ENCODE measurements at places on chromosomes 5 and 9.
A peak's percentile ranks its signal among the peaks of the same experiment; 100 is the strongest.

- no peak for DNase-seq
Measured at GRCh38 chr5:178690208-178690607, 40.3 kb downstream of the ZNF354A start.

- DNase-seq: no peak
Measured at GRCh38 chr5:122882831-122883230, 37.4 kb downstream of the SNX24 start.

GRCh38 chr9:123942542-123942941, 12.6 kb upstream of the DENND1A start:
- DNase-seq: no peak

- DNase-seq: no peak
Measured at GRCh38 chr5:168529374-168530234, 499 bp downstream of the FBLL1 start.

DNA sequence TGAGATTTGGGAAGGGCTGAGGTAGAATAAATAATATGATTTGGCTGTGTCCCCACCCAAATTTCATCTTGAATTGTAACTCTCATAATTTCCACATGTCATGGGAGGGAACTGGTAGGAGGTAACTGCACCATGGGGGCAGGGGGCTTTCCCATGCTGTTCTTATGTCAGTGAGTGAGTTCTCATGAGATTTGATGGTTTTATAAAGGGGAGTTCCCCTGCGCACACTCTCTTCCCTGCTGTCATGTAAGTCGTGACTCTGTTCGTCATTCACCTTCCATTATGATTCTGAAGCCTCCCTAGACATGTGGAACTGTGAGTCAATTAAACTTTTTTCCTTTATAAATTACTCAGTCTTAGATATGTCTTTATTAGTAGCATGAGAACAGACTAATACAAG, 115.5 kb upstream of the STARD4 start:
- DNase-seq: no peak

DNA sequence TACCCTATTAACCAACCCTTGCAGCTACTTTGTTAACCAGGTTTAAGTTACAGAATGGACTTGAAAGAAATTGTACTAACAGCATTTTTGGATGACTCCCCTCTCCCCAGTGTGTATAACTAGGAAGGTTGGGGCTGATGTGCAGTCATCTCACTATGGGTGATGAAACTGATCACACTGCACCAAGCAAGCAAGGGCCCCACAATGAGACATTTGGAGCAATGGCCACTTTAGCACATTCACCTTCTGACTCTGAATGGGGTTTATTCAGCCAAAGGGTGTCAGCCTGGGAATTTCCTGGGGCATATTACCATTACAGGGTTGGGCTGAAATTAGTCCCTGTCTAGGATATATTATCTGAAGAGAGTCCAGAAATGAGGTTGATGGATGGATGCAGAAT, 18.7 kb upstream of the CYFIP2 start:
- DNase-seq: no peak

GRCh38 chr9:126222363-126222834, 104.2 kb upstream of the MVB12B start:
- DNase-seq: no peak

DNA sequence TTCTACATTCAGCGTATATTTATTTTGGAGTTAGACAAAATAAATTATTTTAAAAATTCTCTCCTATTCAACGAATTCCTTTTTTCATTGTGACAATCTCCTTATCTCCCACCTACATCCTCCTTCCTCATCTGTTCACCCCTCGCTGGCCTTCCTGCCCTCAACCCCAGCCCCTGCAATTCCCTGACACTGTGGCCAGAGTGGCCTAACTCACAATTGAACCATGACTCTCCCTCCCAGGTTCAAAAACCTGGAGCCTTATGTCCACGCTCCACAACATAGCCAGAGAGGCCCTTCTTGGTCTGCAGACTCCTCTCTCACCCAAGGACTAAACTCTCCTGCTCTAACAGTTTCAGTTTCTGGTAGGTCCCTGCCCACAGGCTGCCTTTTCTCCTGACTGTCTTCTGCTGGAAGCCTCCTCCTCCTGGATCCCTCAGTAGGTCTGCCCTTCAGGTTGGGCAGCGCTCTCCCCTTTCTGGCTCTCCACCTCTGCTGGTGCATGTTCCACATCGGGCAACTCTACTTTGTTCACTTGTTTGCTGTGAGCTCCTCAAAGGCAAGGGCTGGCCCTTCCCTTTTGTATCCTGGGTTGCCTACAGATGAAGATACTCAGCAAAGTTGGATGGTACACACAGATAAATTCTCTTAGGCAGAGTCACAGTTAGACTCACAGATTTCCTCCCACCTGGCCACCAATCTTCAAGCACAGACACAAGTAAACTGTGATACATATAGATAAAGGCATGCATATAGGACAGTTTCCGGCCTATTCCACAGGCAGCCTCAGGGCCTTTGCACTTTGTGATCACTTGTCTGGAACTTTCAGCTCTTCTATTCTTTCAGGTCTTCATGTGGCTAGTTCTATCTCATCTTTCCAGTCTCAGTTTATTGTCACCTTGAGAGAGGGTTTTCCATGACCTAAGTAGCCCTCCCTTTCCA, 19.8 kb upstream of the MYORG start:
- DNase-seq: no peak

GRCh38 chr5:107593009-107593408, 77.7 kb downstream of the EFNA5 start:
- no peak for DNase-seq

- DNase-seq: no peak
Measured at GRCh38 chr5:37900692-37901091, 60.9 kb upstream of the GDNF start.

DNA sequence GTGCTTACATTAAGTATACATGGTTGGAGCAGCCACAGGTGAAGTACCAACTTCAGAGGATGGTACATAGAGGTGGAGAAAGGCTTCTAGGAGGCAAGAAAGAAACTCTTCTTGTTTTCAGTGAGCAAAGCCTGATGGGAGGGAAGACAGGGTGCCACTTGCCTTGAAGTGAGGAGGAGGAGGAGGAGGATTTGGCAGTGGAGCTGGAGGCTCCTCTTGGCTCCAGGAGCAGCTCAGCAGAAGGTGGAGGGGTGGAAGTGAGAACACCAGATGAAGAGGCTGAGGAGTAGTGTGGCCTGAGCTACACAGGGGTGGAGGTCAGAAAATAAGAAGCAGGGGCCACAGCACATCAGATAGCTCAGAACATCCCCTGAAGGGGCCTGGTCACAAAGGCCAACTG, 91.1 kb upstream of the SHISAL2B start:
- DNase-seq: peak; percentile 30

DNA sequence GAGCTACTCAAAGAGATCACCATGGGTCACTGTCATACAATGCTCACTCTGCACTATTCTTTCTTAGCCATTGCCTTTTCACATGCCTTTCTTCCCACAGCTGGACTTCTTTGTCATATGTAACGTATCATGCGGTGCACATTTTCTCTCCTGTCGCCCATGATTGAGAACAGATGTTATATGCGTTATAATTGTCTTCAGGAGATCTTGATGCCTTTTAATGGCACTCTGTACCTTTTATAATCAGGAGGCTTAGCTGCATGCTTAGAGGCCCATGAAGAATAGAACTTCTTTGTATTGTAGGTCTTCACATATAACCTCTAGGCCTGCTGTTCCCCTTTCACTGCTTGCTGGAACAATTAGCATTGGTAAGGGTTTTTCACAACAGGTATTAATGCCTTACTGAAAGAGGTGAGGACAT, 436.1 kb downstream of the CDH10 start:
- DNase-seq: no peak

DNA sequence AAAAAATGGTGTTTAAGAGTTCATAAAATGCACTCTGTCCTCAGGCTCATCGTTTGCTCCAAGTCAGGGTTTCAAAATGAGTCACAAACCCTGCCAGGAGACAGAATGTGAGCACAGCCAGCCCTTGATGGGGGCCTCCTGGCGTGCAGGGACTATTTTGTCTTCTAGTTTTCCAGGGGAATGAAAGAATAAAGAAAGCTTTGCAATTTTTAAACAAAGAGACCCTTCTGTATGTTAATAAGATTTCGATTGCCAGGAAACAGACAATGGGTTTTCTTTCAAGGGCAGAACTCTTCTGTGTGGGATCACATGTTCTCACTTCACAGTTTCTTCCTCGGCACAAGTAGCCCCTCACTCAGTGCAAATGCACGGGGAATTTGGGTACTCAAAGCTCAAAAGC, 121.4 kb upstream of the C6 start:
- peak; percentile 1 for DNase-seq

- DNase-seq: no peak
Measured at GRCh38 chr5:175317872-175318271, 126.1 kb downstream of the DRD1 start.

DNA sequence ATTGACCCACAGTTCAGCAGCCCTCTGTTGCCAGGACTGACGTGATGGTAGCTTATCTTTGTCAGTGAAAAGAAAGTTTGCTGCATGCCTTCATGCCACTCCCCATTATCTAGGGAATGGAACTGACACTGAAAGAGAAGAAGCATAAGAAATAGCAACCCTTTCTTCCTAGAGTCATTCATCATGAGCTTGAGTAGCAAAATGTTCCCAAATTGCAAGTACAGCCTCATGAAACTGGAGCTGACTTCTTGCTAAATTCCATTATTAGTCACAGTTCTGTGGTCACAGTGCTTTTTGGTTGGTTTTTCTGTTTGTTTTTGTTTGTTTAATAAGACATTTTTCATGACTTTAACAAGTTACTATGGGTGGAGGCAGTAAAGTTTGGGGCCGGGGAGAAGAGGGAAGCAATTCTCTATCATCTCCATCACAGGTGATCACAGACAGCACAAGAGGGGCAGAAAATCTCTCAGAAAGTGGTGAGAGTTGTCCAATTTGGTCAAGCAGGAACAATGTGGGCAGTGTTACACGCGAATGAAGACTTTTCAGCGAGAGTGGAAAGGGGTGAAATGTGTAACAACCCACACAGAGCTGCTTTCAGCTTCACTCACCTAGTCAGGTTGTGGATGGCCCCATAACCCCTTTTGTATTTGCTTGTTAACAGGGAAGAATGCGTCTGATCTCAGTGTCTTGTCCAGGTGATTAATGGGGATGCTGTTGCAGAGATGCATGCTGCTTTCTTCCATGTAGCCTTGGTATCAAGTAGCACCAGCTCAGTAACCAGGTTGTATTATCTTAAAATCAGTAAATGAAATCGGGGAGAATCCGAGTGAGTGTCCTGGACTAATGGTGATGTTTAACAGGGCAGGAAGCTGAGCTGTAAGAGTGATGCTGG, 440.4 kb downstream of the DMRT2 start:
- DNase-seq: no peak

GRCh38 chr9:36725777-36726356, 153.2 kb downstream of the MELK start:
- DNase-seq: no peak

DNA sequence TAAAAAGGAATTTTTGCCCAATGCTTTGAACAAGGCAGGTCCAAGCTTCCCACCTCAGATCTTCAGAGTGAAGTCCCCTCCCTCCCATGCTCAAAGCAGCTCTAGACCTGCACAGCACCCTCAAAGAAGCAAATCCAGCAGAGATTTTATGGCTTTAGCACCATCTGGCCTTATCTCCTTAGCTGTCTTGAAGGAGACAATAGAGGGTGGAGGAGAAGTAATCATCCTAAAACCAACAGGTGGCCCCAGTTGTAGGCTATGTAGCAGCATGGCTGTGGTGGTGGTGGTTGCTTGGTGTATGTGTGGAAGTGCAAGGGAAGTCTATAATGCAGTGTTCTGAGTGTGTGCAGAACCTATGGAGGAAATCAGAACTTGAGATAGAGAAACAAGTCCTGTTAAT, 140.1 kb downstream of the GRIA1 start:
- DNase-seq: no peak

DNA sequence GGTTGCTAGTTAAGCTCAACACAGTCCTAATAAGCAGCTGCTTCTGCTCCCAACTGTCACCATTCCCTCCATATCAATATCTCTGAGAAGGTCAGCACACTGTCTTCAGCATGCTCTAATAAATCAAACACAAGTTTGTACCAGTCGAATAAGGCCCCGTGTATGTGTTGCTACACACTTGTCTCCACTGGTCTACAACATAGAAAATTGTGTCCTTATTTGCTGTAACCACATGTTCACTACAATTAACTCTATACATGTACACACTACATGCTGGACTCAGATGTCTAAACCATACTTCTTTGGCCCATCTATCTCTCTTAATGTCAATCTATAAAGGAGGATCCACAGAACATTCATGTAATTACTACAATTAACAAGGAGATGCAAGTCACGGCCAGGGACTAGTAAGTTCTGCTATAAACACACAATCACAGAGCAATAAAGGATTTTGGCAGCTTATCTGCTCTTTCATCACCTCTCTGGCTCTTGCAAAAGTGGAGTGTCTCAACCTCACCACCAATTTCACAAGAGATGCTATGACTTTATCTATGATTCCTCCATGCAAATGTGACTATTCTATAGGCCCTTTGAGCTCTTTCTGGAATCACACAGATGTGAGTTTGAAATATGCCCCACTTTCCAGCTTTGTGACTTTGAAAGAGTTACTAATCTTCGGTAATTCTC, 143.9 kb downstream of the SEMA5A start:
- no peak for DNase-seq

- no peak for DNase-seq
Measured at GRCh38 chr9:83596899-83597504, 25.9 kb upstream of the IDNK start.

GRCh38 chr9:137482094-137482781, 23.1 kb upstream of the NSMF start:
- DNase-seq: peak; percentile 20

DNA sequence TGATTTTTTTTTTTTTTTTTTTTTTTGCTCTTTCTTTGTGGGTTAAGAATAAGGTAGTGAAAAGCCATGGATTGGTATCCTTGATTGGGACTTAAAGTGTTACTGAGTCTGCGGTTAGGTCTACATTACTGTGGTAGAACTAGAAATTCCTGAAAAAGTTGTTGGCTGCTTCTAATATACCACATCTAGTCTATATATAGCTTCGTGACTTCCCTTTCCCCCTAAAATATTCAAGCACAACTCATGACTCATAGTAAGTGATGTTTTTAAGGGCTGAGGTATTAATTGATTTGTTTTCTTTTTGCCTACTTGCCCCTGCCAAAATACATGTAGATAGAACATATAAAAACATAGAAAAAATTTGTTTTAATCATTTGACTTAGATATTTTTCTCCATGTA, 247.6 kb downstream of the TMEM232 start:
- no peak for DNase-seq

DNA sequence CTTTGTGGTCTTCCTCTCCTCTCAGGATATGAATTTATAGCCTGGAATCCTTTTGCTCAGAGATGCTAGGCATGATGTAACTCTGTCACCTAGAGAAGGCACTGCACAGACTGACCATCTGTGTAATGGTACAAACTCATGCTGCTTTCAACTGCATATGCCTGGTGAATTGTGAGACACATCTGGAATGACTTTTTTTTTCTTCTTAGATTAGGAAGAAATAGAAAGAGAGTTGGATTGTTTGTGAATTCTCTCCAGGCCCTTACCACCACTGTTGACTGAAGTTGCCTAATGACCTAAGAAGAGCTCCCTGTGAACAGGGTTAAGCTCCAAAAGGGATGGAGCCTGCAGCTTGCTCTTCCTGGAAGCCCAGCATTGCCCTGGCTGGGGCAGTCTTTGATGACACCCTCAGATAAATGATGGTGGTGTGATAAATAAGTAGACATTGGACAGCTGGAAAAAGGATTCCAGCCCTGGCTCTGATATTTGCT, 47.8 kb upstream of the TRIM32 start:
- DNase-seq: no peak

Data from occipital lobe (tissue), 3 donors.